ENCODE measurements at places on chromosomes 12 and 14. TPM values are rescaled to one million over a fixed set of nuclear protein-coding genes. Genes with fewer than 3 reads are reported as not detected.
A peak's percentile ranks its signal among the peaks of the same experiment; 100 is the strongest.

GRCh38 chr12:104493496-104493895, 36.7 kb downstream of the CHST11 start:
- DNase-seq, result no peak

GRCh38 chr12:23707270-23707669, 242.2 kb downstream of the SOX5 start:
- DNase-seq, result no peak

DNA sequence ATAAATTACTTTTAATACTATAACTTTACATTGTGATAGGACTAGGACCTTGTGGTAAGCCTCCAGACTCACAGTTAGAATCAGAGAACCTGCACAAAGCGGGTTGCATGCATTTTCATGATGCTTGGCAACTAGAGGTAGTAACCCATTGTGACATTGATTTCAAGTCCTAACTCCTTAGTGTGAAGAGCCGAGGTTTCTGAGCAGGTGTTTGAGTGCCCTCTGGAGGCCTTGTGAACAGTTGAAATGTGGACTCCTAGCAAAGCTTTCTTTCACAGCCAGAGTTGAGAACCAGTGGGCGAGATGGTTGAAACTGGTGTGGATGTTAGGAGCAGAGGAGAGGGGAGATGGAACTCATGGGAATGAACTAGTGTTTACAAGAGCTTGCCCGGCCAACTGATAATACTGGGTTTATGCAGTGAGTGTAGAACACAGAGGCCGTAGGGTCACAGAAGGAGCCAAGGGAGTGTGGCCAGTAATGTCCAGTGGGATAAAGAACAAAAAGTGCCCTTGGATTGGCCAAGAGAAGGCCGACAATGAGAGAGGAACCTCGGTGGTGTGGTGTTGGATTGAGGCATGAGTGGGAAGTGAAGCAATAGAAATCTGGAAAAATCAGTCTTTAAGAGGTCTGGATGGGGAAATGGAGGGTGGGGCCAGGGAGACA, 10.9 kb downstream of the ZNF664 start:
- peak; percentile 59 for DNase-seq

DNA sequence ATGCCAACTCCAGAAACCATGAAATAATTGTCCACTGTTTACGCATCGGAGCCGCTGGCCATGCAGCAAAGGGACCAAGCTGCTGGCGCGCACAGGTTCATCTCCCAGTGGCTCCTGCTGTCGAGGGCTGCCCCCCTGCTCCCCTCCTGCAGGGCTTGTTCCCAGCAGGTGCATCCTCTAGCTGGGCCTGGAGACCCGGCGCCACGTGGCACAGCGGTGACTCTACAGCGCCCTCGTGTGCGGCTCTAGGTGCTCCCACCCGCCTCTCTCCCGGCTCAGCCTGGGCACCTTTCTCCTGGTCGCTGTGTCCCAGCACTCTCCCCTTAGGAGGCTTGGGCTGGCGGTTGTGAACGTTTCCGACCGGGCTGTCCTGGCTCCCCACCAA, 37.5 kb upstream of the INF2 start:
- no peak for DNase-seq

DNA sequence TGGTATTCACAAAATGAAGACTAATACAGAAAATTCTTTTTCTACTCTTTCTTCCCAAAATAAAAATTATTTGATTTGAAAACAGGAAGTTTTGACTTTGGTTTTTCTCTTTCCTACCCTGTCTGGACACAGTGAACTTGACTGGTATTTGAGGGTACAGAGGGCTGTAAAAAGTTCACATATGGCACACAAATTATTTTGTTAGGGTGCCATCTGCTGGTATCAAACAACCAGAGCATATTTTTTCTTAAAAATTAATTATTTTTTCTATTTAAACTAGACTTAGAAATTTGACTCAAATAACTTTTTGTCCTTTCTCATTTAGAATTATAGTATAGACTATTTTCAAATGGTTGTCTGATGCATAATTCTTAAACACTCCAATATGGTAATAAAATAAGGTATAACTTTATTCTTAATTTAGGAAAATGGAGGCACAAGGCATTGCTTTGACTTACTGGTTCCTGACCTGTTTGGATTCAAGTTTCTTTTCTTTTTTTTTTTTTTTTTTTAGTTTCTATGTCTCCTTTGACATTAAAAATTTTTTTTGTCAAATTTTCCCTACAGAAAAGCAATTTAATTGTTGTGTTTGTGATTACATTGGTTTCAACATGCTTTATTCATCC, 390.6 kb downstream of the PRKD1 start:
- DNase-seq, result peak; percentile 10

DNA sequence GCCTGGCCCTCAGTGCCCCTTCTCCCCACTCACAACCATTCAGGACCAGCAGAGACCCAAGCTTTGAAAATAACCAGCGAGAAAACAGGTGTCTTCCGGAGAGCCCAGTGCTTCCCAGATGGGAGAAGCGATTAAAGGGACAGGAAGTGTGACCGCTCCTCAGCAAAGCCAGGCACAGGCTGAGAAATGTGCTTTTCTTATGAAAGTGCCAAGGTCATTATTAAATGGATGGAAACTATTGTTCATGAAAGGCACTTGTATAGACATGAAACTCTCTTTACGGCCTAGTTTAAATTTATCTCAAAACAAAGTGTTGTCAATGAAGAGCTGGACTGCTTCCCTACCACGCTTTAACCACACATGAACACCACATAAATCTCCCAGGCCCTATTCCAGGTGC, 210.4 kb downstream of the SPTSSA start:
- no peak for DNase-seq

DNA sequence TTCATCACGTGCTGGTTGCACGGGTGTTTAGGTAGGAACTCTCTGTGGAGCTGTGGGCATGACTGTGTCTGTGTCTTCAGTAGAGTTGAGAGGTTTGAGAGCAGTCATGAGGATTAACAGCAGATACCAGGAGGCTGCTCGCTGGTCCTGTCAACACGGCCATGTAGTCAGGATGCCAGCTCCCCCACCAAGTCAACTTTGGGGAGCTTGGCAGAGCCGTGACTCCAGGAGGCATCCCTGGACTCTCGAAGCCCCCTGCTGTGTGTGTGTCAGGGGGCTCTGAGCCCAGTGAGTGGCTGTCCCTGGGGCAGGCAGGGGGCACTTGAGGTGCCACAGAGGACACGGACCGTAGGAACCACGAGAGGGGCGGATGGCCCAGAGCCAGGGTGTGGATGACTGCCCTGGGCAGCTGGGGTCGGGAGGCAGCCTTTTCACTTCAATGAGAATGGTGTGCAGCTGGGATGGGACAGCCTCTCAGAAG, 7.2 kb upstream of the GPR132 start:
- DNase-seq, result no peak

DNA sequence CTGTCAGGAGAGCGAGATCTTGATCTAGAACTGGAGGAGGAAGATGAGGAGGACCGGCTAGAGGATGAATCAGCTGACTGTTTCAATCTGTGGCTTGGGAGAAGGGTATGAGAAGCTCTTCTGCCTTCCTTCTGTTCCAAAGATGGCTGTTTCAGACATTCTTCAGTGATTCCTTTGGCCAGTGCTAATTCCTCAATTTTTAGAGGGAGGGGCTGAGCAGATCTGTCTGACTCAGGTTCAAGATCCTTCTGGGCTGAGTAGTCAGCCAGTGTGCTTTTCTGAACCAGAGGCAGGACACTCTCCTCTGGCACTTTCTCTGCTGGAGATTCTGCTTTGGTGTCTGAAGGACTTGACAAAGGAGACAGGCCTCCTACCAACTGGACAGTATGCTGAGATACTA, 15.2 kb downstream of the ACIN1 start:
- no peak for DNase-seq

The TSPAN8 gene
- not detected for total RNA-seq

The ST8SIA1 gene
- total RNA-seq, result not detected

The AKAP5 gene
- total RNA-seq, result 2.9 TPM

Data from Daoy (cell line).